ENCODE measurements at places on chromosomes 13 and 19.

DNA sequence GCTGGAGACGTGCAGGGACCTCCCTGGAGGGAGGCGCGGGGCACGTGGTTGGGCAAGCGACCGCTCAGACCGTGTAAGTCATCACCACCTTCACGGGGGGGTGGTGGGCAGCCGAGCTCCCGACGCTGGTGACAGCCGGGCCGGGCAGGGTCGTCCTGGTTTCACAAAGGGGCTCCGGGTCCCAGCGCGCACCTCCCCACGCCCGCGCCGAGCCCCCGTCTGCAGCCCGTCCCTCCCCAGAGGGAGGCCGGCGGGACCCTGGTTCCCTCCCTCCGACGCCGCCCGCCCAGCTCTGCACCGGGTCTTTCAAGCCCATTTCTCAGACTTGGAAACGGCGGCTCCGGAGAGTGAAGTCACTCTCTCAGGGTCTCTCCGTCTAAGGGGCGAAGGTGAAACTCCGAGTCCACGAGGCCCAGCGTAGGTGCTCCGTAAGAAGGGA is 729 bp upstream of the ARID3A start:
- no peak for DNase-seq

- no peak for DNase-seq
Observed at GRCh38 chr19:55690109-55690768, 15.2 kb downstream of the EPN1 start.

DNA sequence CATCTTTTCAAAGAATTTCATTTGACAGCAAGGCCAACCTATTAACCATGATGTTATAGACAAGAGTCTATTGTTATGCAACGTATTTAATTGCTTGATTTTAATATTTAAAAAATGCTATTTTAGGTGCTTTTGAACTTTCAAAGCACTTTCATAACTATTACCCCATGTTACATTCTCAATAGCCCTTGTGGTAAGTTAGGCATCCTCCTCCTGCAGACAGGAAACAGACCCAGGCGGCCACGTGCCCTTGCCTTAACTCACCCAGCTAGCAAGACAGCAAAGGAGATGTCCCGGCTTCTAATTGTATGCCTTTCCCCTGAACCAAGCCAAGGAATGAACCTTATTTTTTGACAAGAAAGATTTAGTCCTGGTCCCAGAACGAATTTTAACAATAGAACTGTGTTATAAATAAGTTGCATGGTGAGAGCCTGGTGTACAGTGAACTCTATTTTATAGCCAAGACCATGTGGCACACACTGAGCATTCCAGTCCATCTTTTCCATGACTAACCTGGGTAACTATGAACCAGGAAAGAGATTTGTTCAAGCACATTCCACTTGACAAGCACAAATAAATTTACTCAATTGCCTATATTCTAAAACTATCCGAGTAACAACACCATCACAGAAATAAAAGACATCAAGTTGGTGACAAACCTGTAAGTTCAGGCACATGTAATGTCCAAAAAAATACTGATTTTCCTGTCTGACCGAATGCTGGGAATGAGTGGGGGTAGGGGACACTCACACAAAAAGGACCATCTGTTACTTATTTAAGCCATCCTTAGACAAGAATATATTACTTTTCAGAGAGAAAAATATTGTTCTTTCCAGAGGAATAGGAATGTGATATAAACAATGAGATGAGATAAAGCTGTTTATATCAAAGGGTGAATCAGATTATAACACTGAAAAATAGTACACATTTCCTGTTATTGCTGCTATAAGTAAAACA is 163.0 kb downstream of the EFNB2 start:
- DNase-seq = no peak

DNA sequence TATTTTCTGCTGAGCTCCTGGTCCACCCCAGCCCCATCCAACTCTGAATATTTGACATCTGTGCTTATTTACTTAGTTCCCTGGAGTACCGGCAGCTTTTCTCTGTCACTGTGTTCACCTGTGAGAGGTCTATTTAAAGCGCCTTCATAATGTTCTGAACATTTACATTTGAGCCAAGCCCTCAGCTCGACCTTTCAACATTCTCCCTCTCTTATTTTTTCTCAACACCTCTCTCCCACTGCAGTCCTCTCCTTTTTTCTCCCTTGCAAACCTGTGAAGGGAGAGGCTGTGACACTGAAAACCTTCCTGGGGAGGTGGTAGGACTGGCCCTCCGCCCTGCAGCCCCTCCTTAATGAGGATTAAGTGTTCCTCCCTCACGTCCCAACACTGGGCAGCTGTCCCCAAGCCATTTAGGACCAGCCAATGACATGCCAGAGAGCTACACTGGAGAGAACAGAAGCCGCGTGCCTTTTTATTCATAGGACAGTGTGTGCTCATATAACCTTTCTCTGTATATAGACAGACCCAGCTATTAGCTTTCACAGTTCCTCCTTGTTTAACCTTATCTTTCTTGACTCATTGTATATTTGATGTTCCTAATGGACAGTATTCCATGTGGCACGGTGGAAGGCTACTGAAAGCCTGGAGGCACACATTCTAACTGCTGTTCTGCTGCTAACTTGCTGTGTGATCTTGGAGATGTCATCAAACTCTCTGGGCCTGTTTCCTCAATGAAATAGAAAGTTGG is 134.8 kb downstream of the NUFIP1 start:
- DNase-seq = no peak

DNA sequence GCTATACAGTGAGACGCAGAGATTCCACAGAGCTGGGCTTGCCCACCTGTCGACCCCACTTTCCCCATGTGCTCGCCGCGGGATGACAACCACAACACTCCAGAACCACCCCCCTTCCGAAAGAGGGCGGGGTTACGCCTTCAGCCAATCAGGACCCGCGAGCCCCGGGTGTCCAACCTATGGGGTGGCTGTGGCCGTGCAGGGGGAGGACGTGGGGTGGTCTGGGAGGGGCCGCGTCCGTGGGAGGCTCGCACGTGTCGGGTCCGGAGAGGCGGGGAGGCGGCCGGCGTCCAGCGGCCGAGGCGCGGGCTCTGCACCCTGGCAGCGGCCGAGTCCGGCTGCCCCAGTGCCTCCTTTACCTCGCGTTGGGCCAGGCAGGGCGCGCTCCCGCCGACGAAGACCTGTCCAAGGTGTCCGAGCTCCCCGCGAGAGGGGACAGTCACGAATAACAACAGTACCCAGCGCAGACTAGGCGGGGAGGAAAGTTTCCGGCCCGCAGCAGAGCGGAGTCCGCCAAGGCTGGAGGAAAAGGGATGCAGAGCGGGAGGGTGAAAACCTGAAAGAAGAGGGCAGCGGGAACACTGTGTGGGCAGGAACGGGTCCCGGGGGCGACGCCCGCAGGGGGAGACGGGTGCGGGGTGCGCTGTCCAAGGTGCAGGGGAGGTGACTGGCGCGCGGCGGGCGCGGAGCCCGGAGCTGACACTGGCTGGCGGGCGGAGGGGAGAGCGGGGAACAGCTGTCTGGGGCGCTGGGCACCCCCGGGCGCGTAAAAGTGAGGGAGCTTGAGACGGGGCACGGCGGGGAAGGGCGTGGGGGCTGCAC is 911 bp downstream of the ENOX1 start:
- peak; percentile 54 for DNase-seq

DNA sequence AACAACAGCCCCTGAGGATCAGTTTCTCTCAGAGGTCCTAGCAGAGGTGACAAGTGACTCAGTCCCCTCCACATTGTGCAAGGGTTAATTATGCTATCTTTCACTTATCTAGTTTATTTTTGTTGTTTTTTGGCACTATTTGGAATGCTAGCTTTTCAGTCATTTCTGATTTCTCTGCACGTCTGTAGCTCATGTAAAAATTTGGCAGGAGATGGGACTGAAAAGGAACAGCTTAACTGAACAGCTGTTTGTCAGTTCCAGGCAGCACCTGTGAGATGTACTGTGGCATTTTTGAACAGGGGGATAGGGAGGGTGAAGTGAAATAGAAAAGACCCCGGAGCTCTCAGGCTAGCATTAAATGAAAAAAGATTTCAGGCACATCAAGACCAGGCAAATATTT is 313.5 kb downstream of the SUCLA2 start:
- no peak for DNase-seq

- DNase-seq = no peak
Observed at GRCh38 chr13:65653613-65654012, 1576.5 kb downstream of the PCDH9 start.

DNA sequence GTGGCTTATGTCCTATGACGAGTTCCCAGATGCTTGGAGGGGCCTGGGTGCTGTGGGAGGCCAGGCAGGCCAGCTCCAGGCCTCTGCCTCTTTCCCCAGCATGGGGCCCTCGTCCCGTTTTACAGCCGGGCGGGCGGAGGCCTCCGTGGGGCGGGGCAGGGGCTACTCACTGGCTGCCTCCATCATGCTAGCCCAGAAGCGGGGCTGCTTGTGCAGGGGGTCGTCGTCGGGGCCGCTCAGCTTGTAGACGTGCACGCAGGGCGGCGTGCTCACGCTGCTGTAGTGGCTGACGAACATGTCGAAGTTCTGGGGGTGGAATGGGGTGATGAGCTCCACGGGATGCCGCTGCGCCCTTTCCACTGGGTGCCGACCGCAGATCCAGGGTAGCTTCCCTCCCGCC is 18.4 kb upstream of the MYDGF start:
- DNase-seq = no peak
